ENCODE measurements at places on chromosomes 2 and 18.
A peak's percentile ranks its signal among the peaks of the same experiment; 100 is the strongest.

- DNase-seq = no peak
Measured at GRCh38 chr2:15260835-15261234, 300.3 kb downstream of the NBAS start.

GRCh38 chr2:156156580-156156979, 175.9 kb downstream of the NR4A2 start:
- no peak for DNase-seq

DNA sequence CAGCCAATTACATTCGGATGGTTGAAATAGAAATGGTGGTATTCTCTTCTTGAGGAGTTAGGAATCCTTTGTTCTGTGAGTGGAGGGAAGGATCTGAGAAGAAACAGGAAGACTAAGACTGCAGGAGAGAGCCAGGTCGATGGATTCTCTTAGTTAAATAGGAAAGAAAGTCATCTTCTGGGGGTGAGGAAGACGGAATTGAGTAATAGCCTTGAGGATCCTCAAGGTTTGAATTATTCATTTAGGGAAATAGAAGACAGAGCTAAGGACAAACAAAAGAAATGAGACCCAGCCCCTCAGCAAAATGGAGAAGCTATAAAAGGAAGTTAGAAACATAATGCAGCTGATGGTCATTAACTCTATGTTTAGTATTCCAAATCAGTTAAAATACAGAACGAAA, 1.8 kb downstream of the LAPTM4A start:
- no peak for DNase-seq

DNA sequence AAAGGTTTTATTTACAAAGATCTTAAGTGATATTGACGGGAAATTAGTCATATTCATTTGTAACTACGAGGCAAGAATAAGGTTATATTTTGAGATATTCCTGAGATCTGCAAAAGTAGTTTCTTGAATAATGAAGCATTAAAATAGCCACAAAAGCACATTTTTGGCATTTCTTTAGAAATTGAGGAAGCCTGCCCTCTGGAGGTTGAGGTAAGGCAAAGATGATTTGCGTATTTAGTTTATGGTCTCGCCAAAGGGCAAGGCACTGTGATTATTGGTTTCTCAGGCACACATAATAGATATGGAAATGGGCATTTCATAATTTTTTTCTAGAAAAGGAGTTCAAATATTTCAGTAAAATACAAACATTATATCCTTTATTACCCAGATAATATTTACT, 143.7 kb upstream of the RPRM start:
- no peak for DNase-seq

DNA sequence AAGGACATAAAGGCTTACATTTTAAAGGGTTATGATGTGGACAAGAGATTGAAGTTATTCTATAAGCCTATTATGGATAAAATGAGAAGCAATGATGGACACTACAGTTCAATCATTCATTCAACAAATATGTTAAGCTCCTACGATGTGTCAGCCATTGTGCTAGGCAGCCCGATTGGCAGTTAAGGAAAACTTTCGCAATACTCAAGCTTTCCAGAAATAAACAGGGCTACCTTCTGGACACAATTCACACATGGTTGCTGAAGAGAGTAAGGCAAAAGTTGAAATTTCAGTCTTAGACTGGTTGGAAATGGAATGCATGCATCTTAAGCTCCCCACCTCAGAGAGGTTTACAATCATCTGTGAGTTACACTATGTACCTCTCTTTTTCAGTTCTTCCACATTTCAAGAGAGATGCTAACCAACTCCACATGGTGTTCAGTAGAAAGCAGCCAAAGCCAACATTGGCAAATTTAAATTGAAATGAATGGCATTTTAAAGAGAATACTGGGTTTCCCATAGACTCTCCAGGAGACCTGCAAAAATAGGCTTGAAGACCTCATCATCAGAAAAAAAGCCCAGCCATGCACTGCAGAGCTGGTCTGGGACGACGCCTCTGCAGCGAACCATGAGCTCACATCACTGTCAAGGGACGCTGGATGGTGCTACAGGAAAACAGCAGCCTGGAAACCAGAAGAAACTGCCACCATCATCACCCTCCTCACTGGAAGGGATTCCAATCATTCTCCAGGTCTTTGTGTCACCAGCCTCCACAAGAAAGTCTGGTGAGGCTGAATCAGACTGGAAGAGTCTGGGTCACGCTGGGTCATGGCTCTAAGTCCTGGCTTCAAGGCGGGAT, 276.3 kb downstream of the AFF3 start:
- DNase-seq = no peak

GRCh38 chr2:46825231-46825938, 90.2 kb downstream of the MCFD2 start:
- no peak for DNase-seq

- DNase-seq = no peak
Measured at GRCh38 chr2:85016446-85016845, 45.5 kb downstream of the KCMF1 start.

- no peak for DNase-seq
Measured at GRCh38 chr2:233862261-233862768, 5.9 kb downstream of the MSL3B start.

DNA sequence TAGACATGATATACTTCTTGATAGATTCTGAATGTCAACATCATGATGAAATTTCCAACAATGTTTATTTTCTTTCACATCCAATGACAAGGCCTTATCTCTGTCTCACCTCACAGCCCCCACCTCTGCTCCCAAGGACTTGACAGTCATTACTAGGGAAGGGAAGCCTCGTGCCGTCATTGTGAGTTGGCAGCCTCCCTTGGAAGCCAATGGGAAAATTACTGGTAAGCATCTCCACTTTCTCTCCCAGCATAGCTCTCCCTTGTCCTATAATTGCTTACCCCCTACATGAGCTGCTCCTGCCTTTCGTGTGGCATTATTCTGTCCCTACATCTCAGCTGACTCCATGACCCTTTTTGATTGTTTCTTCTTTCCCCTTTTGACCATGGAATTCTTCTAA, 821.8 kb downstream of the MBD2 start:
- no peak for DNase-seq

DNA sequence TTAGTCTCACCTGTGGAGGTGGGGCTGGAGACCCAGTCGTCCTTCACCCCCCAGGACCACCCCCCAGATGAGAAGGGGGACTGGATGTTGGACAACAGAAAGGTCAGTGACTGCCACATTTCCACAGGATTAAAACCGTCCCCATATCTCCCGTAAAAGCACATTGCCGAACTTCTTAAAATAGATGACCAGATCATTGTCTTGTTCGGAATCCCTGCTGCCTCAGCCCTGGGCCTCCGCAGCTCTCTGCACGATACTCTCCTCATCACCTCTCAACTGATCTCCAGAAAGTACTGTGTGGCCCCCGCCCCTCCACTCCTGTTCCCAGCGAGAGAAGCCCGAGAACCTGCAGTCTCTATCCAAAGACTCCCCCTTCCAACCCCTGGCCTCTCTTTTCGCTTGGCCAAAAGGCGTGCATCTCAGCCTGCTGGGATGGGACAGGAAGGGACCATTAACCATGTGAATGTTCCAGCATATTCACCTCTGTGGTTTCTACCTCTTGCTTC, 13.2 kb downstream of the LRRFIP1 start:
- no peak for DNase-seq

DNA sequence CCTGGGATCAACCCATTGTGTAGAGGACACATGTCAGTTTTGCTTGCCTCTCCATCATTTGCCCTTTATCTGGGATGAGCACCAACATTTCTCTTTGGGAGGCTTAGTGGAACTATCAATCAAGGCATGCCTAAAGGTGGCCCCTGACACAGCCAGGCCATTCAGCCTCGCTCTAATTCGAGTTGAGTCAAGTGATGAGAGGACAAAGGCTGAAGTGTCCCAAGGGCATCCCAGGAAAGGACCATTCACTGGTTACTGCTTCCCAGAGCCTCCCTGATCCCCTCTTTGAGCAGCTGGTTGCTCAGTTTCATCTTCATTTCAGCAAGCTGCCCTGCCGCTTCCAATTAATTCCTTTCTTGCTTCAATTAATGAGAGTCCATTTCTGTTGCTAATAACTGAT, 63.5 kb downstream of the DNER start:
- no peak for DNase-seq

- DNase-seq = no peak
Measured at GRCh38 chr2:18910843-18911242, 321.5 kb upstream of the NT5C1B start.

- DNase-seq = no peak
Measured at GRCh38 chr2:64904413-64905329, 84.5 kb upstream of the SLC1A4 start.

GRCh38 chr2:230783101-230783500, 70.5 kb downstream of the CAB39 start:
- DNase-seq = no peak

- no peak for DNase-seq
Measured at GRCh38 chr2:184370954-184371353, 227.4 kb upstream of the ZNF804A start.

GRCh38 chr2:18132697-18133096, 254.2 kb downstream of the KCNS3 start:
- DNase-seq = no peak

- no peak for DNase-seq
Measured at GRCh38 chr2:74238879-74239278, 40.5 kb downstream of the MTHFD2 start.

DNA sequence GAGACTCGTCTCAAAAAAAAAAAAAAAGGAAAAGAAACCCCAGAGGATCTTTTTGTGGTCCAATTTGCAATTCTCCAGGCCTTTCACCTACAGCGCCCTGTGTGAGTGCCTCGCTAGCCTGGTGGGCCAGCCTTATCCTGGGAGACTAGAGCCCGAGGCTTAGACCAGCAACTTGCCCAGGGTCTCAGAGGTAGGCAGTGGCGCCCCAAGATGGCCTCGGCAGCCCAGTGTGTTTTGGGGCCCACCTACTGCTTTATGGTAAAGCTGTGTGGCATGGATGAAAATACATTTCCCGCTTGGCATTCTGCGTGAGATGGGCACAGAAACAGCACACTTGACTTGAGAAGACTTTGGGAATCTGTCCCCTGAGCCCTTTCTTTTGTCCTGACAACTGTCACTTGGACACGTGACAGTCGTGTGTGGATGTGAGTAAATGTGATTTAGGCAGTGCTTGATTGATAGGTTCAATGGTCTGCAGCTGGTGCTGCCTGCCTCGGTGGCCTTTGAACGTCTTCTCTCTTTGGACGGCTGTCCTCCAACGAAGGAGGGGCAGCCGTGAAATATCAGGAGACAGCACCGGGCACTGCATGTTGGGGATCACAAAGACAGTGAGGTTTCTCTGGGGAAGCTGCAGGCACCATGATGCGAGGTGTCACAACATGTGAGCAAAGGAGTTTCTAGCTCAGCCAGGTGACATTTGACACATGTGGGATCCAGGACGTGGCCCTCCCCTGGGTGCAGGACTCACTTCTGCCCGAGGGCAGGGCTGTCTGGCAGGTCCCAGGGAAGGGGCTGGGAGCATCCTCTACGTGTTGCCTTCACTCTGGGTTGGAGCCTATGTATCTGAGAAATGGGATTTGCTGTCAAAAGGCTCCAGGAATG, 209.5 kb upstream of the TWIST2 start:
- peak; percentile 67 for DNase-seq

DNA sequence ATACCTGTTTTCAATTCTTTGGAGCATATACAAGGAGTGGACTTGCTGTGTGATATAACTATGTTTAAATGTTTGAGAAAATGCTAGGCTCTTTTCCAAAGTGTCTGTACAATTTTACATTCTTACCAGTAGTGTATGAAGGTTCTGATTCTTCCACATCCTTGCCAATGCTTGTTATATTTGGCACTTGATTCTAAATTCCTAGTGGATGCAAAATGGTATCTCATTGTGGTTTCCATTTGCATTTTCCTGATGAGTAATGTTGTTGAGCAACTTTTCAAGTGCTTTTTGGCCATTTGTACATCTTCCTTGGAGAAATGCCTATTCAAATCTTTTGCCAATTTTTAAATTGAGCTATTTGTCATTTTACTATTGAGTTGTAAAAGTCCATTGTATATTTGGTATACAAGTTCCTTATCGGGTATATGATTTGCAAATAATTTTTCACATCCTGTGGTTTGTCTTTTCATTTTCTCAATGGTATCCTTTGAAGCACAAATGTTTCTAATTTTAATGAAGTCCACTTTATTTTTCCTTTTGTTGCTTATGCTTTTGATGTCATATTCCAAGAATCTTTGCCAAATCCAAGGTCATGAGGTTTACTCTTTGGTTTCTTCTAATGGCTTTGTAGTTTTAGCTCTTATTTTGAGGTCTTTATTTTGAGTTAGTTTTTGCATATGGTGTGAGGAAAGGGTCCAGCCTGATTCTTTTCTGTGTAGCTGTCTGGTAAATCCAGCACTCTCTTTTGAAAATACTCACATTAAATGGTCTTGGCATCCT, 33.2 kb upstream of the CWC22 start:
- no peak for DNase-seq

DNA sequence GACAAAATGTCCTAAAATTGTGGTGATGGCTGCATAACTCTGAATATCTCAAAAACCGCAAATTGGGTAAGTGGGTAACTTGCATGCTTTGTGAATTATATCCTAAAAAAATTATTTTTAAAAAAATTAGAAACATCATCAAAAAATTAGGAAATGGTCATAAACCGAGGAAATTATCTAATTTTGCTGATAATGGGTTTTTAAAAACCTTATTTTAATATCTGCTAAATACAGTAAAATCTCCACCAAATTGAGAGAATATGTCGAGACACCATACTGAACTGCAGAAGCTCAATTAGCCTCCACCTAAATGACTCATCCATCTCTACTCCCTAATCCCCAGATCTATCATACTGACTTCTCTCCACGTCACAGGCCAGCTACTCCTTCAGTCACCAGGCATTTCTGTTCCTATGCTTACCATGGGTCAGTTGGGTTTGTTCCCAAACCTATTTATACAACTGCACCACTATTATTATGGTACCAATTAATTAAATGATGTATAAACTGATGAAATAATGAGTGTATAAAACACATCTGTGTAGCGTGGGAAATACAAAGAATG, 36.1 kb downstream of the SPIRE1 start:
- no peak for DNase-seq

DNA sequence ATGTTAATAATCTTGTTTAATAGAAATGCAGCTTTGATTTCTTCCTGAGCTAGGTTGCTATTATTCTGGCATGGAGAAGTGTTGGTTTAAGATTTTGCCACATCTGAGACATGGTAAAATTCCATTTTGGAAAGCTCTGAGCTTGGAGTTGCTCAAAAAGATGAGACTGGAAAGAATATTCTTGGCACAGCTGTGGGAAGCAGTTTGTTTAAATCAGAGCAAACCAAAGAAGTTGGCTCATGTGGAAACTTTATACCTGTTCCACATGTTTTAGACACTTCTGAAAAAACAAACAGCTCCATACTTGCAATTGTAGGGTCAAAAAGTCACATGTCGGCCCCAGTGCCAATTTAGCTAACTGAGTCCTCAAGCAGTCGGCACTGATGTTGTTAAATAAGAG, 116.6 kb downstream of the SLC4A3 start:
- DNase-seq = no peak

GRCh38 chr2:124269348-124269747, 244.3 kb downstream of the CNTNAP5 start:
- no peak for DNase-seq

DNA sequence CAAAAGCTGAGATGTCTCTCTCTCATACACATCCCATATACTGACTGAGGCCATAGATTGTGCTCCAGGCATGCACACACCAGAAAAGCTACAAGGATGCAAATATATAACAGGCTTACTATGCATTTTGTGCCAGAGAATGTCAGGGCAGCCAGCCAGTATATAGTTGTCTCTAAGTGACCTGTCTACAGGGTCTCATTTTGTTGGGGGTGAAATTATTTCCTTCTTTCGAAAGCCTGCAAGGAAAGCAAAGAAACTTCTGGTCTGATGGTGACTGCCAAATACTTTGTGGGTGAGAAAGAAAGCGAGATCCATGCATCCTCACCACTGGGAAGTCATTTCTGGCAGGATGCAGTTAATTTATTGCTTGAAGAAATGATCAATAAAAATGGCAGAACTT, 70.2 kb downstream of the CDCA7 start:
- DNase-seq = no peak
